Mucosa of descending colon (tissue), 3 donors: ENCODE measurements at places on chromosomes 4 and X. TPM values are rescaled to one million over a fixed set of nuclear protein-coding genes. Genes with fewer than 3 reads are reported as not detected.

GRCh38 chr4:137661693-137662092, 129.4 kb upstream of the PCDH18 start:
- DNase-seq: no peak

DNA sequence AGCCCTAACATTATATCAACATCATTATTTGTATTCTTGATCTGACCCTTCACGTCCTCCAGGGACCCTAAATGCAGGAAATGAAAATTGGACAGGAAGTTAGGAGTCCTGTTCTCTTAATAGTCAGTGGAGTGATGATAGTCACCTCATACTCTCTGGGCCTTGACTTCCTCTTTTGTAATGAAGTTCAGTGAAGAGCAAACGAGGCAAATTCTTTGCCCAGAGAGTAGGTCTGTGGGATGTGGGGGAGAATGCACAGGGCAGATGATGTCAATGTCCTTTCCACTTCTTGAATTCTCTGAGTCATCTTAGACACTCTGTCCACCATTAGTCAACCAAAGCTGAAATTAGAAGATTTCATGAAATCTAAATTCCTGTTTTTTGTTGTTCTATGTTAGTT, 17.1 kb upstream of the GPRIN3 start:
- no peak for DNase-seq

GRCh38 chr4:175422331-175422730, 389.7 kb downstream of the GPM6A start:
- DNase-seq: no peak

- no peak for DNase-seq
These were observed 26.0 kb downstream of the BEND2 start for GRCh38 chrX:18194688-18195087.

GRCh38 chrX:107601326-107601725, 27.0 kb upstream of the PRPS1 start:
- no peak for DNase-seq

DNA sequence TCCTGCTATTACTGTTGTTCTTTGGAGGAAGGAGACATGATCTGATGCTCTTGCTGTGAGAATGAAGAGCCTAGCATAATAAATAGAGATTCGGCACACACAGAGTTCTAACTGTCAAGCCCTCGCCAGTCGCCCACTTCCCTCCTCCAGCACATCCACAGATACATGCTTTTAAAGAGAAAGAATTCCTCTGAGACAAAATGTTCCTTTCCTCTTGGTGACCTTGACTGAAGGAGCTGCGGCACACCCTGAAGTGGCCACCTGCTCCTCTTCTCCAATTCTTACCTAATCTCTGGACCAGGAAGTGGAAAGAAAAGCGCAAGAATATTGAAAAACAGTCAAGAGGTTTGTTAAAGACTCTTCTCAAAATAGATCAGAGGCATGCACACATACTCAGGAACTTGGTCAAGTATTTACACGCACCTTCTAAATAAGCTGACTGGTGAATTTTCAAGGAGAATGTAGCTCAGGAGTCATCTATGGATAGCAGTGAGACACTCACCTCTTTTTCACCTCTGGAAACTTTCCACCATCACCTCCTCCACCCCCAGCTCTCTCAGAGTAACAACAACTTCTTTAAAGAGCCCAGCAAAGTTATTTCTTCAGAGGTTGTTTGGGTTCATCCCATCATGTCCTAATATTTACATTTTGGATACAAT, 95.4 kb downstream of the PARM1 start:
- no peak for DNase-seq

DNA sequence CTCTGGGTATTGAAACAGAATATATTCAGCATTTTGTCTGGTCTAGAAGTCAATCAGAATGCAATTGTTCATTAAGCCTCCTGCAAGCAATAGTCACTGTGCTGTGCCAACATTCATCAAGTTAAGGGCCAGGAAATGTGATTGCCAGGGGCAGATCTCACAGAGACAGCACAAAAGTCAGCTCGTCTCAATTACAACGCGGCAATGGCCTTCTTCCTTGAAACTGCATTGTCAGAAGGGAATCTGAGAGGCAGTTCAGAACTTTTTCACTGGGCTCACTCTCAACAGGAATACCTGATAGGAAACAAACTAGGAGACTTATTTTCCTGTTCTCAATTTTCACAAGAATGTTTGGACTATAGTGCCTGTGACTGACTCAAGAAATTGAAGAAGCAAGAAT, 131.1 kb upstream of the NR3C2 start:
- DNase-seq: no peak

DNA sequence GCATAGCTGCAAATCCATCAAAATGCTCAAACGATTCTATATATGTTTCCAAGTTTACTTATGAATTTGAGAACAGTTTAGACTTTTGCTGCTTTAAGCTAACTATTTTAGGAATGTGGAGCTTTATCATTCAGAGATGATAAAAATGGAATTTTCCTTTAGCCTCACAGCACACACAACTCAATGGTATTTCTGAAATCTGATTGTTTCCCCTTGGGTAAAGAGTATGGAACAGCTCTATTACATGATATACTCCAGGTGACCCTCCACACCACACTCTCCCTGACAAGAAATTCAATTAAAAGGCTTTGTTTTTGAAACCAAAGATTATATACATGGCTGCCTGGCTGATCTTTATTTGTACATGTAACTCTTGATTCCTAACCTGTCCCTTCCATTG, 120.0 kb downstream of the LUZP4 start:
- DNase-seq: no peak

- DNase-seq: no peak
These were observed 36.4 kb upstream of the PLAC1 start for GRCh38 chrX:134694333-134695322.

- DNase-seq: no peak
These were observed 5.7 kb upstream of the SORCS2 start for GRCh38 chr4:7186516-7187167.

- no peak for DNase-seq
These were observed 72.6 kb upstream of the ARHGAP24 start for GRCh38 chr4:85402371-85402770.

DNA sequence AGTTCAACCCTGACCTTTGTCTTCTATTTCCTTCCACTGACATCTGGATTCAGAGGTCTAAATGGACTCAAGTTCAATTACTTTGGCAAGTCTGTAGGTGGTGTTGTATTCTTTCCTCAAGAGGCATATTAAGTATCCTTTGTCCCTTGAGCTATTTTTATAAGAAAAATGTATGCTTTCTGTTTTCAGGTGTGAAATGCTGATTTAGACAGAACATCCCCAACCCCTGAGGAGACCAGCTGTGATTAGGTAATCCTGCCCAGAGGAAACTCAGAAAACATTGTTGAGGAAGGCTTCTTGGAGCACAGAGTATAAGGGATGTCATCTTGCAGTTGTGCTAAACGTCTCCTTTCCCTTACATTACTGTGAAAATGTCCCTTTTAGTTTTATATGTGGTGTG, 46.6 kb upstream of the EGFL6 start:
- no peak for DNase-seq

DNA sequence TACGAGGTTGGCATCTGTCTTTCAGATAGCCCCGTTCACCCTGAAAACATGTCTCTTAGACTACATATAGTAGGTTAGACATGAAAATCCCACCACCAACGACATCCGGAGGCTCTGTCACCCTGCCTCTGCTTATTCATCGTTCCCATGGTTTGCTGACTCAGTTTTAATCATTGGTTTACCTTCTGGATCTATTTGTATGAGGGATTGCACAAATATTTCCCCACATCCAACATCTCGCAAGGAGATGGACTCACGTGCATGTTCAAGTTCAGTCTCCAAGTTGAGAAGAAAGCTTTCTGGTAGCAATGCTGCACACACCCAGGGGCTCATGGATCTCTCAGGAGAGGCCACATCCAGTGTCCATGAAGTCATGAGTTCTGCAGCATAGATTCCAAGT, 10.8 kb downstream of the CETN2 start:
- DNase-seq: no peak

GRCh38 chr4:48224606-48225005, 45.0 kb downstream of the TEC start:
- no peak for DNase-seq

GRCh38 chr4:24889991-24890390, 22.9 kb downstream of the CCDC149 start:
- no peak for DNase-seq

DNA sequence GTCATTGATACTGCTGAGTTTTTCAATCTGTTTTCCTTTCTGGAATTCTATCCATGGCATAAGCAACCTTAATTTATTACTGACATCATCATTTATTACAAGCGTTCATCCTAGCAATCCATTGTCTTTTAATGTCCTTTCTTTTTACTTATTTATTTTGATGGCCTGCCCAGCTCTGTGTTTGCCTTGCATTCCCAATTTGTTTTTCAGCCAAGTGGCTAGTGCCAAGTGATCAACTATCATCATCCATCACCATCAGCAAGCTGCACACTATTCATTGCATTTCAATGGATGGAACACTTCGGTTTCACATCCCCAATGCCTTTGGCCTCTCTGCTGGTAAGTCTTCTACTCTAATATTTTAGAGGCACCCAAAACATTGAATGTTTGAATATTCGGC, 831.7 kb upstream of the EPHA5 start:
- DNase-seq: no peak

GRCh38 chrX:44105228-44105913, 132.2 kb upstream of the NDP start:
- DNase-seq: no peak

DNA sequence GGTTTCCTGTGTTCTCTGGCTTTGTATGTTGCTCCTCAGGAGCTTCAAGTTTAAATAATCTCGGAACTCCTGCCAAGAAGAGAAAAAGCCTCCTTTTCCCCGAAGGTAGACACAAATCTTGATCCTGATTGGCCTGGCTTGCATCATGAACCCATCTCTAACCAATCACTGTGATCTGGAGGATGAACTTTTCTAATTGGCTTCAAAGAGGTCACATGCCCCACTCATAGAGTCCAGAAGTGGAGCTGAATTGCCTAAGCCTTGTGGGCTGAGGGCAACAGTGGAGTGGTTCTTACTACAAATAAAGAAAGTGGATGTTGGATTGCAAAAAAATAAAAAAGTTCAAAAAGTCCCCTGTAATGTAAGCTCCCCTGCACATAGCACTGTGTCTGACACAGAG, 245.9 kb downstream of the MID1IP1 start:
- DNase-seq: no peak

DNA sequence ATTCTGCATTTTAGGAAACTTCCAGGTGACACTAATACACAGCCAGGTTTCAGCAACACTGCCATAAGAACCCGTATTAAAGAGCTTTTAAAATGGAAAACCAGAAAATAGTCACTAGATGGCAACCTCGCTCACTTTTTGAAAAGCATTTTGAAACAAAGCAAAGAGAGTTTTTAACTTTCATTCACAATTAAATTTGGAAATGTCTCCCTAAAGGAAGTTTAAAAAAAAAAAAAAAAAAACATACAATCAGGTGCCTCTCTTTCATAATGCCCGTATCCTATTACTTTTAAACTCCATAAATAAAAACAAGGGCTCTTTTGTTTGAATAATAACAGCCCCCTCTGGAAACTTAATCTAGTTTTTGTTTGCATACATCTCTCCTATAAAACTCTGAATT, 20.3 kb downstream of the MEPE start:
- DNase-seq: peak; percentile 31

GRCh38 chr4:3657902-3658529, 108.2 kb upstream of the ADRA2C start:
- DNase-seq: no peak

GRCh38 chr4:172348426-172348825, 535.2 kb downstream of the GALNTL6 start:
- no peak for DNase-seq

DNA sequence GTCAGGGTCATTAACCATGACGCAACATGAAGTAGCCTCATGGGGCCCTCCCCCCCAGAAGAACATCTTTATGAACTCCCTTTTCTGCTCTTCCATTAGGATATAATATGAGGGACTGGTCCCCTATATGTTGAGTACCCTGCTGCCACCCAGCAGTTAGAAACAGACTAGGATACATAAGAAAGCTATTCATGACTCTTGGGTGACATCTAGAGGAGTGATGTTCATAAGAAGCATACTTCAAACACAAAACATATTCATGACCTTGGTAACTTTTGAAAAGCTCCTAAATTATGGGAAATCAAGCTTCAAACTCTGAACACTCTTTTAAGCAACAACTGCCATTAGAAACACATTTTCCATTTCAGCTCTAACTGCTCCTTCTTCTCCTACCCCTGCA, 155.2 kb upstream of the SPIN4 start:
- DNase-seq: no peak

GRCh38 chrX:10102046-10102704, 54.6 kb upstream of the CLCN4 start:
- DNase-seq: no peak

- no peak for DNase-seq
These were observed 196.9 kb downstream of the ANAPC10 start for GRCh38 chr4:144901141-144901540.

DNA sequence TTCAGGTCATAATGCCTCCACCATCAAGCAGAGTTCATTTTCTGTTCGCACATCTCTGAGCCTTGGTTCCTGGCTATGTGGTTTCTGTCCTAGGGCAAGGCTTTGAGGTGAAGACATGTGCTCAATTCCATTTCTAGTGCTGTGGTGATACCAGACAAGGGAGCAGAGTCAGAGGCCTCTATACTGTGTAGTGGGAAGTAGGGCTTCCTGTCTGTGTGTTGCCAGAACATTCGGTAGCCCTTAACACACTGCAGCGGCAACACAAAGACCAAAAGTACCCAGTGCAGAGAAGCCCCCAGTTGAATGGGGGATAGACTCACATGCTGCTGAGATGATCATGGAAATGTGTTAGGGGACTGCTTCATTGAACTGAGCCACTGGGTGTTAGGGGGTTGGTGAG, 56.4 kb downstream of the STARD8 start:
- DNase-seq: no peak

DNA sequence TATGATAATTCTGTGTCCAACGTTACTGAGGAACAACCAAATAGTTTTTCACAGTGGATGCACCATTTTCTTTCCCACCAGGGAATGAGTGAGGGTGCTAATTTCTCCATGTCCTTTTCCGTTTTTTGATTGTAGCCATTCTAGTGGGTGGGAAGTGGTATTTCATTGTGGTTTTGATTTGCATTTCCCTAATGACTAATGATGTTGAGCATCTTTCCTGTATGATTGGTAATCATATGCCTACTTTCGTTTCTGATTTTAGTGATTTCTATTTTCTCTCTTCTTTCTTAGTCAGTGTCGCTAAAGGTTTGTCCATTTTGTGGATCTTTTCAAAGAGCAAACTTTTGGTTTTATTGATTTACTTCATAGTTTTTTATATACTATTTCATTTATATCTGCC, 32.1 kb upstream of the TEX13D start:
- no peak for DNase-seq

- DNase-seq: no peak
These were observed 14.5 kb downstream of the FHDC1 start for GRCh38 chr4:152950402-152951274.

GRCh38 chr4:75895744-75896314, 6.4 kb downstream of the PPEF2 start:
- DNase-seq: no peak

GRCh38 chr4:126956184-126956897, 676.4 kb upstream of the INTU start:
- no peak for DNase-seq

Gene CTBP1
- total RNA-seq: 188 TPM

Gene BGN
- total RNA-seq: 21.8 TPM

Gene ZNF185
- total RNA-seq: 2.8 TPM

Gene CFP
- total RNA-seq: 2.9 TPM

Gene RBM46
- not detected for total RNA-seq

Gene GAB1
- total RNA-seq: 84.0 TPM

Gene MAGEA1
- not detected for total RNA-seq

Gene PSAPL1
- total RNA-seq: not detected

Gene ARMCX1
- 44.0 TPM for total RNA-seq

Gene TLL1
- 2.5 TPM for total RNA-seq

Gene POU4F2
- not detected for total RNA-seq

Gene ZNF674
- 5.8 TPM for total RNA-seq

Gene ALB
- not detected for total RNA-seq

Gene SNCA
- 0.43 TPM for total RNA-seq

Gene ITIH6
- not detected for total RNA-seq

Gene RHOXF1
- total RNA-seq: 0.66 TPM
